GM23248 (cell line): ENCODE measurements at places on chromosomes 12 and 14.

DNA sequence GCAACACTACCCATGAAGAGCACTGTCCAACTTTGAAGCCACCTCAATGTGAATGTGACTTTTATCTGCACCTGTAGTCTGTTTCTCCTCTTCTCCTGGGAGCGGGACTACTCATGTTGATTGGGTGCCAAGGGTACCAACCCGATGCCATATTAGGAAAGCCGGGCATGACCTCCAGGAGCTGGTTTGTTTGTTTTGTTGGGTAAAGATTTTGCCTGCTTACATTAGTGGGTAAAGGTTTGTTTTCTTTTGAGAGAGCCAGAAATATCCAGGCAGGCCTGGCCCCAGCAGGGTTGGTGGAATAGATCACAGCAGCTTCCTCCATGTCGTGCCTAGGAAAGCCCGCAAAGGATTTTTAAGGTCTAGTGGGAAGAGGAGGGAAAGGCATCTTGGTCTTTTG, 19.7 kb upstream of the ITPK1 start:
- DNase-seq = no peak

GRCh38 chr14:29465095-29465494, 462.6 kb downstream of the PRKD1 start:
- no peak for DNase-seq

- DNase-seq = peak; percentile 15
Measured at GRCh38 chr12:77830583-77831351, at the start of gene NAV3. Gene NAV3, plus strand, starts transcription at chr12:77830894. Its CDS starts 568 bp downstream, at chr12:77831462.

GRCh38 chr14:75044752-75045151, 6.5 kb downstream of the MLH3 start:
- no peak for DNase-seq

GRCh38 chr14:71021347-71022011, 114.2 kb downstream of the PCNX1 start:
- DNase-seq = peak; percentile 78

- DNase-seq = no peak
Measured at GRCh38 chr12:6639151-6639801, 3.5 kb upstream of the LPAR5 start.

GRCh38 chr12:19234981-19235871, 105.7 kb downstream of the PLEKHA5 start:
- DNase-seq = peak; percentile 52

GRCh38 chr14:94612580-94613554, 676 bp downstream of the SERPINA3 start:
- peak; percentile 28 for DNase-seq

DNA sequence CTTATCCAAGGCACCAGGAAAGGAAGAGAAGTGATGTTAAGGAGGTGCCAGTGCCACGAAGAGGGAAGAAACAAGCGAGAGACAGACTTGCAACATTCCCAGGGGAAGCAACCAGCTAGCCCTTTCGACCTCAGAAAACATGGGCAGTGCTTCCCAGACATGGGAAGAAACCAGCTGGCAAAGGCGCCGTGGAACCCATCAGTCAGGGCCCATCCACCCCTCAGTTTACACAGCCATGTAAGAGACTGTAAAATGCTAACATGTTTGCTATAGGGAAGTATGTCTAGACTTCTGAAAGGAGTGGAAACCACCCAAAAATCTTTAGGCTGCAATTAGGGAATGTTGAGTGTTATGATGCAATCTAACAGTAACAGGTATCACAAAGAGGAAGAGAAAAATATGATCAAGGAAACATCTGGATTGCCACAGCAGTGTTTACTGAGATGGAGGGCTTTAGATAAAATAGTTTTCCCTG, 26.3 kb downstream of the ANAPC5 start:
- peak; percentile 18 for DNase-seq

DNA sequence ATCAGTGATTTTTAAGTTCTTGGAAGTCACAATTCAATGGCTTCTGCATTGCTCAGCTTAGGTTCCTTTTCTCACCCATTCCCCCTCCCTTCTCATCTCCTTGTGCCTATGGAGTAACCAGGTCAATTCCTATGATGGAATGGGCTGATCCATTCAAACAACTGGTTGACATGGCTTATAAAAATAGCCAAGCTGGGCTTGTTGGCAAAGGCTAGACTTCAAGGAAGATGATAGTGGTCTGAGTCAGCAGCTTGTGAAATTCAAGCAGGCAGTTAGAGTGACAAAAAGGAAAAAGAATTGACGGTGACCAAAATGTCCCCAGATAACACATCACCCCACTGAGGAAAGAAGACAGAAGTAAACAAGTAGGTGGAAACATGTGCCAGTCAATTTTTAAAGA, 119.9 kb upstream of the PCED1B start:
- peak; percentile 95 for DNase-seq

- peak; percentile 47 for DNase-seq
Measured at GRCh38 chr12:43290836-43291235, 261.2 kb downstream of the ADAMTS20 start.

GRCh38 chr14:86521031-86521730, 991.2 kb downstream of the FLRT2 start:
- DNase-seq = no peak

DNA sequence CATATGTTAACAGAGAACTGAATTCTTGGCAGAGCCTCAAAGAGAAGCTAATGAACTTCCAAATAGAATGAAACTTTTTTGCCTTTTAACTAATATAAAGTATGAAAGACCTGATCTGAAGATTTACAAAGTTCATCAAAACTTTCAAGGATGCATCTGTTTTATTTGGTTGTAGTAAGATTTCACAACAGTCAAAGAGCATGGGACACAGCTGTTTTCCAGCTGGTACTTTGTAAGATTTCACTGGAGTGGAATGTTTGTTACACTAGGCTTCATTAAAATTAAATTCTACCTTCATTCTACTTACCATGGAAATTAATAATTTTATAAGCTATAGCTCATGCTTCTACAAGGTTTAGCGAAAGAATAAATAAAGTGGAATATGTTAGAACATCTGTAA, 351.2 kb downstream of the SLC6A15 start:
- DNase-seq = peak; percentile 33

DNA sequence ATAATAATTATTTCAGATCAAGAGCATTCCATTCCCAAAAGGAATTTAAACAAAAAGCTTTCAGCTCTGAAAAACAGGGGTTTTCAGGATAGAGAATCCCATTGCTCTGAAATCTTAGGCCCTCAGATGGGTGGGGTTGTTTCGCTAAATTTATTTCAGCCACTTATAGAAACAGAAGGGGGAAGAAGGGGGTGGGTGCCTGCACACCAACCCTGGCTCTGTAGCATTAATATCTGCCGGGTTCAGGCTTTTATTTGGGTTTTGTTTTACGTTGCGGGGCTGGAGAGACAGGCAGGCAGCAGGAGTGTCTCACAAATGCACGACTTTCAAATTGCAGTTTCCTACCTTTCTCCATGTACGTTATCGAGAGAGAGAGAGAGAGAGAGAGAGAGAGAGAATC, 12.5 kb upstream of the ZFP36L1 start:
- no peak for DNase-seq

DNA sequence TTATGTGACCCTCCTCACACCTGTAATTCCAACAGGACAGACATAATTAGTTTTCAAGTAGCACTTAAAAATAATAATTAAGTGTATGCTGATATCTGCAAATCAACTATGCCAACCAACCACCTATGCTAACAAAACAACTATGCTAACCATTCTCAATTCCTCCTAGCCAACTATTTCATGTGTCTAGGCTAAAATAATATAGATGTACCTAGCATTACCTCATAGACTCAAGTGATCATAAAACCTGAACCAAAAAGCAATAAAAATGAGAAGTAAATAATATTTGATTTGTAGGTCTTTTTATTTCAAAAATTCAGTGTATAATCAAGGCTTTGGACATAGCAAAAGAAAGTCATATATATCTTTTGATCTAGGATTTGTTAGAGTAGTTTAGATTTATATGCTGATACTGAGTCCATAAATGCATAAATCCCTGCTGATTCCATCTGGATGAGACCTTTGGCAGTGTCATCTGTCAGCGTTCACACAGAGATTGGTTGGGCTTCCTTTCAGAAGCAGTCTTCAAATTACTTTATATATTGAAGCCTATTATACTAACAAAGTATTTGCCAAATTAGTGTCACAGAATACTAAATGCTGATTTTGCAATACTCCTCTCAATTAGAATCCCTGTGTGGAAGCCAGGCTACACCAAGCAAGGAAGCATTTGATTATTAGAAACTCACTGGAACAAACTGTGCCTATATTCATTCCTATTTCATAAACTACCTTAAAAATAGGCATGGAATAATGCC, 101.4 kb upstream of the PPM1H start:
- DNase-seq = no peak

DNA sequence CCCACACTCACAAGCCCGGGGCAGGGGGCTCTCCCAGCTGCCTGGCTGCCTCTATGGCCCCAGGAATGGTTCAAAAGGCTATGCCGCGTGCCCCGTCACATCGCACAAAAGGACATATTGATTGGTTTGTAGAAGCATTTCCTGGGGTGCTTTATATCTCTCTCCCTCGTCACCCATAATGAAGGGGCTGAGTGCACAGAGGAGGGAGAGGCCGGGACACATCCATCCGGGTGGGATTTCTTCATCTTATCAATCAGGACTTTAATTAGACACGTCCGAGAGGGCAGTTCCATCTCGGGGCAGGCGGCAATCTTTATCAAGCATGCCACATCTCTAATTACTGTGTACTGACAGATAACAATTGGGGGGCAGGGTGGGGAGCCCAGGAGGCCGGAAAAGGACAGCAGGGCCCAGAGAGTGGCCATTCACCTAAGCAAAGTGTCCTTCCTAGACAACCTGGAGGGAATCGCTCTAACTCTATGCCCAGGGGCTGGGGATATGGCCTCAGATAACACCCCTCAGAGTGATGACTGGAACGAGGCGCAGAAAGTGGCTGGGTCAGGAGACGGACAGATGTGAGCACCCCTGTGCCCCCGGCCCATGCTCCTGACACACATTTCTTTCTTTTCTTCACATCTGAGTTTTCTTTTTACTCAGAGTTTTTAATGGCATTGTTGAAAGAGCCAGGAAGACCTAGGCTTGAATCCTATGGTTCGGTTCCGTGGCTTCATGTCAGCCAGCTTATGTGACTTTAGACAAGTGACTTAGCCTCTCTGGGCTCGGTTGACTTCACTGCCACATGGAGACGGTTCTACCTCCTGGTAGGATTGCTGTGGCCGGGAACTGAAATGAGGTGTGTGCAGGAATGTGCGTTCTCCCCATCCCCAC, 36.0 kb upstream of the ESRRB start:
- no peak for DNase-seq

GRCh38 chr14:77470224-77470870, 12.5 kb downstream of the AHSA1 start:
- no peak for DNase-seq

DNA sequence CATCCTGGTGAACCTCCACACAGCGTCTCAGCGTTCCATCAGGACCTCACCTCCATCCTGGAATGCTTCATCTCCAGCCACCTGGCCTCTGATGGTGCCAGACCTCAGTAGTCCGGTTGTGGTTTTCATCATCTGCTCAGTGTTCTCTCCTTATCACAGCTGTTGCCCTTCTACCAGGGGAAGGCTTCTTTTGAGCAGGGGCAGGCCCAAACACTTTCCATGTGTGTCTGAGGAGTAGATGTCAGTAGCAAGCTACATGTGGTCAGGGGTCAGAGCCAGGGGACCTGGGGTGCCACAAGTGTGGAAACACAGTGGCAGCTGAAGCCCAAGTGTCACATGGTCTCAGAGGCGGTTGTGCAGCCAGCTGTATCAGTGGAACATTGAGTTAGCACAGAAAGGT, 30.2 kb upstream of the FGD4 start:
- no peak for DNase-seq

DNA sequence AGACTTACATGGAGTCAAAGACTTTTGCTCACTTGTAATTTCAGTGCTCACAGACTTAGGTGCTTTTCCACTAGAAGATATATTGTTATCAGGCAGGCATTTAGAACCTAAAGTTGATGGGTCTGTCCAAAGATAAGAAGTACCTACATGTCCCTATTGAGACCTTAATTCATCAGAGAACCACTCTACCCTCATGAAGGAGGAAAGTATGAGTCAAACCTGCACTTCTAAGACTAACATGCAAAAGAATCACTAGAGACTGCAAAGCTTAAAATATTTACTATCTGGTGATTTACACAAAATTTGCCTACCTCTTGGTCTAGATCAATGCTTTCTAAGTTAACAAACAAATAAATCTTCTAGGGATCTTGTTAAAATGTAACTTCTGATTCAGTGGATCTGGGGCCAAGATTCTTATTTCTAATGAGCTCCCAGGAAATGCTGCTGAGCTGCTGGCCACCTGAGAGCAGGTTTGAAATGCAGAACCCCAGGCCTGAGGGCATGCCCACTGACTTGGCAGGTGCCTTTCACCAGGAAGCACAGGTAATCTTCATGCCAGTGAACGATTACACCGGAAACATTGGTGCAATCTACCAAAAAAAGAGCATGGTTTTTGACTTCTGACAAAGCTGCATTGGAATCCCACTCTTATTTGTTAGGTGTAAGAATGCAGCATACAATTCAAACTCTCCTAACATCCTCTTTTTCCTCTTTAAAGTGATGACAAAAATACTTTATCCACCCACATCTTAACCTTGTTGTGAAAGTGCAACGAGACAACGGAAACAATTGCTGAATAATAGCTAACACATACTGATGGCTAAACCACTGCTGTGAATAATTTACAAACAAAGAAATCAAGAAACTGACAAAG, 214.2 kb downstream of the ADAMTS20 start:
- DNase-seq = peak; percentile 66

DNA sequence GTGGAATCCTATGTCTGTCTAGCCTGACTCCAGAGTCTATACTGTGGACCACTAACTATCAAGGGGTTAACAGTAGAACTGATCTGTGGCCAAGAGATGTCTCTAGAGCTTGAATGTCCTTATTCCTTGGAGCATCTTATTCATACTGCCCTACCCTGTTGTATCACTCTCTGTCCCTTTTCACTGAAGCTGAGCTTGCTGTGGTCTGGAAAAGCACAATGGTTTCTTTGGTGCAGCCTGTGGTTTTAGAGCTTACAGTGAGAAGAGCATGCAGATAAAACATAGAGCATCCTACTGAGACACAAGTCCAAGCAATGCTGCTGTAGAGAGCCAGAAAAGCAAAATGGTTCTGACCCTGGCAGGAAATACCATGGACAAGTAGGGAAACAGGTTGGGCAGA, 367.0 kb upstream of the ATP2B1 start:
- no peak for DNase-seq

DNA sequence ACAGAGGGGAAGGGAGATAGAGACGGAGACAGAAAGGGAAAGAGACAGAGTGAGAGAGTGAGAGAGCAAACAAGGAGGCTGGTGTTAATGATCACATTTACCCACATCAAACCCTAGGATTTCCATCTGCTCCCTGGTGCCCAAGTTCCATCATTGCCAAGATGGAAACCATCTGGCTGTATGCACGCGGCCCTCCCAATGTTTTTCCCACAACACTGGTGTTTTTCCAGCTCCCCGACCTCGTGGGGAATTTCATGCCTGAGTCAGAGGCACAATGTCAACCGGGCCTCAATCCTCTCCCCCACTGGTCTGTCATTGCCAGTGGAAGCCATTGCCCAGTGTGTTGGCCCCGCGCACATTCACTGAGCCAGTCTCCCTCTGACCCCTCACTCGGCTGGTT, 19.9 kb upstream of the BDKRB2 start:
- peak; percentile 38 for DNase-seq
